Right renal pelvis (tissue), 4 donors: ENCODE measurements at places on chromosomes 3 and 15. TPM values are rescaled to one million over a fixed set of nuclear protein-coding genes. Genes with fewer than 3 reads are reported as not detected.

Gene LIPC
- polyA plus RNA-seq: 21.8 TPM

Gene EAF2
- 7.4 TPM for polyA plus RNA-seq

DNA sequence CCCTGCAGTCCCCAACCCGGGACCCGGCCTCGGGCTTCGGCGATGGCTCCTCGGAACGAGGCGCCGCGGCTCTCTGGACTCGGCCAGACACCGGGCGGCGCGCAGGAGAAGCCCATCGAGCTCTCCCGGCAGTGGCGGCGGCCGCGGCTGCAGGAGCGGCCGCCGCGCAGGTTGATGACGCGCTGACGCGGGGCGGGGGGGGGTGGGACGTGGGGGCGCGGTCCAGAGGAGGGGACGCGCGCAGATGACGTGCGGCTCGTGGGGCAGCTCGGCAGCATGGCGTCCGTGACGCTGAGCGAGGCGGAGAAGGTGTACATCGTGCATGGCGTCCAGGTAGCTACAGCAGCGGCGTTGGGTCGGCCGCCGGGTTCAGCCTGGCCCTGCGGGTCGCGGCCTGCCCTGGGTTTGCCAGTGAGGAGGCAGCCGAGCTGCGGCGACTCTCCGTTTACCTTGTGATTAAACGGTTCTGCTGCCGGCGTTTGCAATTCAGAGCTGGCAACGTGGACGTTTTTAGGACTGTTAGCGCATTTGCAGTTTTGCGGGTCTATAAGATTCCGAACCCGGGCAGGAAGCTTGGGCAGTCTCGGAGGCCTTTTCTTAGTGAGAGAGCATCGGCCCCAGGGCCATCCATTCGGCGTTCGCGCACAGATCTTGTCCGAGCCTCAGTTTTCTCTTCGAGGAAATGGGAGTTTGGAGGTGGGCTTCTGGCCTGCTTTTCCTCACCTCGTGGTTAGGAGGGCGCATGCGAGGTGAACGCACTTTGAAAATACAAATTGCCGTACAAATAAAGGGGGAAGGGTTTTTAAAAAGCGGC is at the start of the genes EXOSC7 and ZDHHC3:
Gene EXOSC7, plus strand, starts transcription at position 243 of the 814 bp plus-strand sequence. Its CDS starts 34 bp downstream, at position 277.
Gene ZDHHC3, minus strand, starts transcription at position 173 of the 814 bp plus-strand sequence. CDS start 16,738 bp downstream, outside the sequence.
- peak; percentile 78 for DNase-seq

GRCh38 chr3:30810625-30811024 is 83.8 kb downstream of the GADL1 start:
- DNase-seq: no peak

Gene IGSF11
- 6.7 TPM for polyA plus RNA-seq

- no peak for DNase-seq
These were observed 4.5 kb upstream of the TAFA4 start for GRCh38 chr3:68936856-68937255.

GRCh38 chr3:77939726-77940125 is 899.8 kb downstream of the ROBO2 start:
- DNase-seq: no peak

GRCh38 chr3:15360788-15361493 is 28.6 kb upstream of the SH3BP5 start:
- no peak for DNase-seq

Gene EEF1AKMT4
- 3.0 TPM for polyA plus RNA-seq

DNA sequence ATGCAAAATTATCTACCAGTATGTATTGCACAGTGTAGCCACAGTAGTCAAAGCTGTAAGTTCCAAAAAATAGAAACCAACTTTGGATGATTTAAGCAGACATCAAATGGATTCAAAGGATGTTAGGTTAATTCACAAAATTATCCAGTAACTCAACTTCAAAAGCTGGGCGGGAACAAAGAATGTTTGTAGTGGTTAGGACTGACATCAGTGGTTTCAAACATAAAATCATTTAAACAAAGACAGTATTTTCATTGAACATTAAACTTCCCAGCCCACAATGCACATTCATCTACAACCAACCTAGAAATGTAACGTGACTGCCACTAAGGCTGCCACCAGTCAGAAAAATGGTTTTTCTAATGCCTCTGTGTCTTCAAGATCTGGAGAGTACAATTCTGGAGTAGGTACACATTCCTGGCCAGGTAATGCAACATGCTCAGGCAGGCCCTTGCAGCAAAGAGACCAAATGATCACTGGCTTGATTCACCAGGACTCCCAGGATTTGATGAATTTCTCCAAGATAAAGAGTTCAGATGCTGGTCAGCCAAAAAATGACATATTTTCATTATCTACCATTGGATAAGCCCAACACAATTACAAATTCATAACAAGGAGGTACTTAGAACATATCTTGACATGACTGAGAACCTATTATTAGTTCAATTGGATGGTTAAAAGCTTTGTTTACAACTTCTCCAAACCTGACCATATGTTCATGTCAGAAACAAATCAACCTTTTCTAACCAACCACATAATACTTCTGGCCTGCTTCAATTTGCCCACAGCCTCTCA is 189.8 kb upstream of the CNTN4 start:
- no peak for DNase-seq

- no peak for DNase-seq
These were observed 93.0 kb downstream of the HHLA2 start for GRCh38 chr3:108389372-108389771.

GRCh38 chr3:141356046-141356445 is 12.3 kb upstream of the ZBTB38 start:
- no peak for DNase-seq

Gene PRTG
- 13.6 TPM for polyA plus RNA-seq

DNA sequence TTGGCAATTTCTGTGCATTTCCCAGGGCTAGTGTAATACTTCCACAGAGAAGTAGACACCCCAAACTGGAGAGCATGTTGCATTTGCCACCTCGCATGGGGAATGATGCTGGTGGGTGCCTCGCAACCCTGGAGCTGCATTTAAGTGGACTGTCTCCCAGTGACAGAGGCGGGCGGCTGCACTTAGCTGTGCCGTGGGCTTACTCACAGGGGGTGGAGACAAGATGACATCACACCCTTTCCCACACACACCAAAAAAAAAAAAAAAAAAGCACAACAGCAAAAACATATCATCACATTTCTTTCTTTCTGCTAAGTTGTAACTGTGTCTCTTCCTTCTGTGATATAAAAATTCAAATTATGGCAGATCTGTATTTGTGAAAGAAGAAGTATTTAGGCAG is at the start of gene ABI3BP:
Gene ABI3BP, minus strand, starts transcription at position 113 of the 400 bp plus-strand sequence. Its CDS starts 37 bp downstream, at position 76.
- DNase-seq: no peak

- DNase-seq: no peak
These were observed 2.5 kb upstream of the TBC1D21 start for GRCh38 chr15:73870700-73871408.

Gene ARGFX
- polyA plus RNA-seq: not detected

- no peak for DNase-seq
These were observed 77.1 kb downstream of the MEX3B start for GRCh38 chr15:81968691-81969090.

GRCh38 chr15:45113380-45113990 is 487 bp downstream of the DUOX2 start:
- no peak for DNase-seq

- DNase-seq: no peak
These were observed 68.6 kb downstream of the ITGB5 start for GRCh38 chr3:124818398-124819091.

DNA sequence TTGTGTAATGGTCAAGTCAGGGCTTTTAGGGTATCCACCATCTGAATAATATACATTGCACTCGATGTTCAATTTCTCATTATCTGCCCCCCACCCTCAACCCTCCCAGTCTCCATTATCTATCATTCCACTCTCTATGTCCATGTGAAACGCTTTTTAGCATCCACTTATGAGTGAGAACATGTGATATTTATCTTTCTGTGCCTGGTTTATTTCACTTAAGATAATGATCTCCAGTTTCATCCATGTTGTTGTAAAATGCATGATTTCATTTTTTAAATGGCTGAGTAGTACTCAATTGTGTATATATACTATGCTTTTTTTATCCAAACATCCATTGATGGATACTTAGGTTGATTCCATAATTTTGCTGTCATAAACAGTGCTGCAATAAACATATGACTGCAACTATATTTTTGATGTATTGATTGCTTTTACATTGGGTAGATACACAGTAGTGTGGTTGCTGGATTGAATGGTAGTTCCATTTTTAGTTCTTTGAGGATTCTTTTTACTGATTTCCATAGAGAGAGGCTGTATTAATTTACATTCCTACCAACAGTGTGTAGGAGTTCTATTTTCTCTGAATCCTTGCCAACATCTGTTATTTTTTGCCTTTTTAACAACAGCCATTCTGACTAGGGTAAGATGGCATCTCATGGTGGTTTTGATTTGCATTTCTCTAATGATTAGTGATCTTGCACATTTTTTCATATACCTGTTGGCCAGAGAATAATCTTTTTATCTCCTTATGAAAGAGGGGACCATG is 332.9 kb upstream of the TGFBR2 start:
- no peak for DNase-seq

GRCh38 chr3:10977892-10978510 is 14.5 kb upstream of the SLC6A1 start:
- no peak for DNase-seq

DNA sequence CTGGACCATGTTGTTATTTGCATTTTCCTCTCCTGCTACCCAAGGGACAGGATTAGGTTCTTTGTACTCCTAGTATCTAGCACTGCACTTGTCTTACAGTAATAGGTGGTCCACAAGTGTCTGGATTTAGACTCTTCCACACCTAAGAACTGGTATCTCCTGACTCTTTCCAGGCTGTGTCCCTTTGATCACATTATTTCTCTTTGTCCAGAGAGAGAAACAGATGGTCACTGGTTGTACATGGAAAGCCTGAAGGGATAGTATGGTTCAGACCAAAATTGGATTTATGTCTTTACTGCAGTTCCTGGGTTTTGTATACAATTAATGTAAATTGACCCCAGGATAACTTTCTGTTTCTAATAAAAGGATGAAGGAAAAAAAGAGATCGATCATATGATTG is 64.0 kb downstream of the PDE8A start:
- no peak for DNase-seq

Gene PCSK6
- polyA plus RNA-seq: 9.4 TPM

Gene SPINK8
- polyA plus RNA-seq: 0.32 TPM

Gene ST8SIA2
- 5.0 TPM for polyA plus RNA-seq

GRCh38 chr3:98972155-98972554 is 70.7 kb upstream of the DCBLD2 start:
- DNase-seq: no peak

GRCh38 chr3:129119365-129120100 is 2.1 kb downstream of the RAB43 start:
- no peak for DNase-seq

DNA sequence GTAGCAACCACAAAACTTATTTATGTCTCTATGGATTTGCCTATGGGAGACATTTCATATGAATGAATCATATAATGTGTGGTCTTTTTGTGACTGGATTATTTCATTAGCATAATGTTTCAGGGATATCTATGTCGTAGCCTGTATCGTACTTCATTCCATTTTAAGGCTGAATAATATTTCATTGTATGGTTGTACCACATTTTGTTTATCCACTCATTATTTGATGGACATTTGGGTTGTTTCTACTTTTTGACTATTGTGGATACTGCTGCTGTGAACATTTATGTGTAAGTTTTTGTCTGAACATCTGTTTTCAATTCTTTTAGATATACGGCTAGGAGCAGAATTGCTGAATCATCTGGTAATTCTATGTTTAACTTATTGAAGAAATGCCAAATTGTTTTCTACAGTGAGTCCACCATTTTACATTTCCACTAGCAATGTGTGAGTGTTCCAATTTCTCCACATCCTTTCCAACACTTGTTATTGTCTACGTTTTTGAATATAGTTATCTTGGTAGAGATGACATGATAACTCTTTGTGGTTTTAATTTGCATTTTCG is 134.4 kb upstream of the DAZL start:
- DNase-seq: no peak

GRCh38 chr3:3538451-3538850 is 260.8 kb upstream of the LRRN1 start:
- no peak for DNase-seq

Gene LSMEM2
- 0.60 TPM for polyA plus RNA-seq

DNA sequence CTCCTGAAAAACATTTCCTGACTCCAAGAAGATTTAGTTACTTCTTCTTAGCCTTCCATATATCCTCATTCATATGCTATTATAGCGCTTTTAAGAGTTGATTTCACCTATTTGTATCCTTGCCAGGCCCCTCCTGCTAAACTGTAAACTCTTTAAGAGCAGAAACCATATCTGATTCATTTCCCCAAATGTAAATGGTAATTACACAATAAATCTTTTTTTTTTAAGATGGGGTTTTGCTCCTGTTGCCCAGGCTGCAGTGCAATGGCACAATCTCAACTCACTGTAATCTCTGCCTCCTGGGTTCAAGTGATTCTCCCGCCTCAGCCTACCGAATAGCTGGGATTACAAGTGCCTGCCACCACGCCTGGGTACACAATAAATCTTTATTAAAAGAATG is 4.5 kb downstream of the DLEC1 start:
- DNase-seq: no peak

Gene TXNRD3
- polyA plus RNA-seq: 16.5 TPM

DNA sequence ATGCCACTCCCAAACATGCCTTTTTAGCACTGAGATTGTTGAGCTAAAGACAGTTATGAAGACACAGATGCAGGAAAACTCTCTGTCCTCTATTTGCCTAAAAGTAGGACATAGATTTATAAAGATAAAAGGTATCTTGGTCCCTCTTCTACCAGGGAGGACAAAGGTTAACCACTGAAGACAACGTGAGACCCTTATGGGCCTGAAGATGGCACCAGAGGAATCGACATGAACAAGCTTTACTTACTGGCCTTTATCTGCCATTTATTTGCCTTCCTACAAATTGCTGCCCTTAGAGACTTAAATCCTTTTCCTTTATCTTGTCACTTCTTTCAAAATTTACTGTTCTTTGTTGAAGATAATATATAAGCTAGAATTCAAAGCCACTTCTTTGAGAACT is 109.7 kb upstream of the FAM3D start:
- no peak for DNase-seq

DNA sequence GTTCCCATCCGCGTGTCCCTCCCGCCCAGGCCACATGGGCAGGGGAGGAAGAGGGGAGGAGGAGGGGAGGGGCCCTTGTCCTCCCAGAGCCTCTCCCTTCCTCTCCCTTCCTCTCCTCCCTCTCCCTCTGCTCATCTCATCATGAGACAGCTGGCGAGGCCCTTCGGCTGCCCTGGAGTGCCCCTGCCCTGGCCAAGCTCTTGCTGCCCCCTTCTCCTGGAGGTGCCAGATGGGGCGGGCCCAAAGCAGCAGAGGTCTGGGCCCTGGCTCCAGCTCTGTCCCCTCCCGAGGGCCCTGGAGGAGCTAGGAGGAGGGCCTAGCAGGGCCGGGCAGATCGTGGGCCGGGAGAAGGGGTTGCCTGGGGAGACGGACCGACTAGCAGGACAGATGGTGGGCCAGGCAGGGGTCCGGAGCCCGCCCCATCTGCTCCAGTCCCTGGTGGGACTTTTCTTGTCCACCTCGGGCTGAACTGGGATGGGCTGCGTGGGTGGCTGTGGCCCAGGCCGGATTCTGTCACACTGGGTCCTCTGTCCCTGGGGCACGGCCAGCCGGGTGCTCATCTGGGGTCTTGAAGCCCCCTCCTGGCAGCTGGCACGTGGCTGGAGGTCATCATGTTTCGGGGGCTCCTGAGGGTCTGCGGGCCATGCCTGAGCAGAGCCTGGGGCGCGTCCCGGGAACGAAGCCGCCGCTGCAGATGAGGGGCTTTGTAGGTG is 183.4 kb downstream of the GOLGA6L6 start:
- DNase-seq: no peak

GRCh38 chr3:7754653-7755441 is 746.8 kb upstream of the LMCD1 start:
- no peak for DNase-seq

- no peak for DNase-seq
These were observed 87.5 kb upstream of the FAM3D start for GRCh38 chr3:58754074-58754473.

Gene ITPKA
- 0.44 TPM for polyA plus RNA-seq

Gene ERICH6
- 0.98 TPM for polyA plus RNA-seq

Gene ISLR2
- 0.57 TPM for polyA plus RNA-seq
